ENCODE measurements at places on chromosomes 11 and 22.

DNA sequence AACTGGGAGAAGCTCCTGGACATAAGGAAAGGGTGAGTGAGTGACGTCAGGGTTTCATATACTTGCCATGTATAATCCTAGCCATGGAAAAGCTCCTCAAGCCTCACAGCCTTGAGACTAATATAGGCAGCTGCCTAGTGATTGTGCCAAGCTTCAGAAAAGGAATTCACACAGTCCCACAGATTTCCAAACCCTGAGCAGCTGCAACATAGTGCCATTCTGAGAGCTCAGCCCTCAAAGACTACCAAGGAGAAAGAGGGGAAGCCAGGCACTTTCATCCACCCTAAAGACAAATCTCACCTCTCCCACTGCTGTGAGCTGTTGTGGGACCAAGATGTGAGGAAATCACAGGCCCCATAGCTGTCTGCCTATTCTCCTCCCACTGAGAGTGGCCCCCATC lies 707.9 kb upstream of the ANO5 start:
- no peak for DNase-seq

GRCh38 chr11:68099474-68100405 lies 21.4 kb downstream of the CHKA start:
- DNase-seq: no peak

- DNase-seq: no peak
These were observed 614 bp downstream of the SELENOM start for GRCh38 chr22:31106731-31107177.

- DNase-seq: no peak
These were observed 2.7 kb upstream of the SEC14L4 start for GRCh38 chr22:30508216-30508615.

GRCh38 chr11:11577251-11577855 lies 44.5 kb downstream of the GALNT18 start:
- DNase-seq: no peak

DNA sequence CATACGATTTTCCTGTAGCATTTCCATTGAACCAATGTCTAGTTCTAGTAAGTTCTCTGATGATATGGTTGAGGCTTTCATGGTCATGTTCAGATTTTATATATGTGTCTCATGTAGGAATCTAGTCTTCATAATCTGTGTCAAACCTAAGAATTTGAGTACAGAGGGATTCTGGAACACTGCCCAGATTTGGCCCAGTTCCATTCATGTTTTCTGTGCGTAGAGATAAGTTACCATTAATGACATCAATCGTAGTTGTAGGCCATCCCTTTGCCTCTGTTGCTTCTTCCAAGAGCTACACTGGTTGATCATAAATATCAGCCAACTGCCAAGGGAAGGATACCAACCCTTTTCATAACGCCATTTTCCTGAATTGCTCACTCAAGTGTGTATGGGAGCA lies 23.3 kb downstream of the ST3GAL4 start:
- DNase-seq: no peak

GRCh38 chr11:73804712-73805111 lies 17.0 kb downstream of the MRPL48 start:
- no peak for DNase-seq

GRCh38 chr11:68495220-68495729 lies 34.7 kb downstream of the PPP6R3 start:
- DNase-seq: no peak

- no peak for DNase-seq
These were observed 224.9 kb downstream of the DSCAML1 start for GRCh38 chr11:117572129-117572528.

GRCh38 chr11:88301488-88302140 lies 35.9 kb downstream of the CTSC start:
- no peak for DNase-seq

- DNase-seq: no peak
These were observed 220.2 kb downstream of the CTTN start for GRCh38 chr11:70618431-70619101.

GRCh38 chr11:82869657-82870056 lies 30.6 kb downstream of the PRCP start:
- no peak for DNase-seq

DNA sequence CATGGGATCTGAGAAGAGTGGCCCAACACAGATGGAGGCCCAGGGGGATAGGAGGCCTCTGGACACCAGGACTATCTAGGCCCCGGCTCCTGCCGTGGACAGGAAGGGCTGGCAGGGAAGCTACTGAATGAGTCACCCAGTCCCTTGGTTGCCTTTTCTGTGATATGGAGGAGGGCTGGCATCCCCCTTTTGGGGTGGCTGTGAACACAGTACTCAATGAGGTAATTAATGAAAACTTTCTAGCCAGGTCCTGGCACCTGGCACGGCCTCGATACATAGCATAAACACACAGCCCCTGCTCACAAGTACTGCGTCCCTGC lies 163.2 kb downstream of the CHST1 start:
- no peak for DNase-seq

GRCh38 chr11:90766121-90766520 lies 543.3 kb upstream of the CHORDC1 start:
- DNase-seq: no peak

GRCh38 chr11:15888556-15889345 lies 467.6 kb downstream of the SOX6 start:
- no peak for DNase-seq

GRCh38 chr11:62190011-62190410 lies at the start of gene SCGB1D1:
Gene SCGB1D1 (plus strand): TSS chr11:62190216. CDS start chr11:62190285, 69 bp downstream.
- no peak for DNase-seq

DNA sequence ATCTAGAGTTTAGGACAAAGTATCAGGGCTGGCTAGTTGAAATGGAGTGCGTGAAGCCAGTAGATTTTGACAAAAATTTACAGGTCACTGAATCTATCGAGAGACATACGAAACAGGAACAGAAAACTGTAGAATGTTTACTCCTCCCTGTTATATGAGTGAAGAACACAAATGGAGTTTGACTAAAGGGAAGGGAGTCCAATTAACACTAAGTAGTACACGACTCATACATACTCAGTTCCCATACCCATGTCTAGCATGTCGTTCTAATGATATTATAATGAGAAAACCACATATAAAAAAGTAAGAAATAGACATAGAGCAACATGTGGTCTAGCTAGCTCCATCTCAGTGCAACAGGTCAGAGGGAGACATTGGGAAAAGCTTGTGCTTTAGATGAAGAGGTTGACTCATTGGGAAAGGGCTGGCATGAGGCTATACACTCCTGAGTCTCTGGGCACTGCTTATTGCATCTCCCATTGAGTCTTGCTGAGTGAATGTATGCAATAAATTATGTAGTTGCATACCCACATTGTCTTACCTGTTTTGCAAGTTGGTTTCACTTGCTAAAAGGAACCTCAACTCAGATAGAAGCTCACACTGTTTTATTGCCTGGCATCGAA lies 43.5 kb downstream of the CD44 start:
- DNase-seq: no peak

GRCh38 chr11:33942954-33943353 lies 51.1 kb upstream of the LMO2 start:
- DNase-seq: no peak

- no peak for DNase-seq
These were observed 30.9 kb upstream of the NECTIN1 start for GRCh38 chr11:119759747-119760412.

DNA sequence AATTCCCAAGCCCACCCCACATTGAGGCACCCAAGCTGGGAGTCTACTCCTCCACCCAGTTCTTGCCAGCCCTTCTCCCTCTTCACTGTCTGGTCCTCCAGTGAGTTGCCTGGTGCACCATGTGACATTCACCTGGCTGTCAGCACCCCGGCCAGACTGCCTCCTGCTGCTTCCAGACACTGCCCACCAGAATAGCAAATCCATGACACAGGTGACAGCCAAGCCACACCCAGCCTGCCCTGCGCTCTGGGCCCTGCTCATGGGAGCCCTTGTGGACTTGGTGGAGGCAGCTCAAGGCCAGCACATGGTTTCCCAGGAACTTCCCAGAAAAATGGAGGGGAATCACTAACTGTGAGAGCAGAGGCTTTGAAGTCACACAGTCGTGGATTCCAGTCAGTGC lies 96.3 kb upstream of the CSNK2A3 start:
- DNase-seq: no peak

DNA sequence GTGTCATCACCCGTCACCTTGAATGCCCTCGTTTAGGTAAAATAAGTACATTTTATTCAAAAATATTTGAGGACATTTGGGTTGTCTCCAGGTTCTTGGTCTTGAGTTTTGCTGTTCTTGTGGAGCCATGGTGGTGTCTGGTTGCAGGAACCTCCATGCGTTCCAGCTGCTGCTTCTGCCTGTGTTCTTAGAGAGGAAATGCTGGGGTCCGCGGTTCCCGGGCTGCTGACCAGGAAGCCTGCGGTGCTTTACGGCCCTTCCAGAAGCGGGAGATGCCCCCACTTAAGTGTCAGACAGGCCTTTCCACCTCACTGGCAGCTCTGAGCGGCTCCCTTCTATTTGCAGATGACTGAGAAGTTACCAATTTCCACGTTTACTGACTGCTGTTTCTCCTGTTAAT lies 66.8 kb downstream of the LRP5 start:
- DNase-seq: no peak

GRCh38 chr11:44711113-44711786 lies 15.5 kb upstream of the TSPAN18 start:
- DNase-seq: no peak

DNA sequence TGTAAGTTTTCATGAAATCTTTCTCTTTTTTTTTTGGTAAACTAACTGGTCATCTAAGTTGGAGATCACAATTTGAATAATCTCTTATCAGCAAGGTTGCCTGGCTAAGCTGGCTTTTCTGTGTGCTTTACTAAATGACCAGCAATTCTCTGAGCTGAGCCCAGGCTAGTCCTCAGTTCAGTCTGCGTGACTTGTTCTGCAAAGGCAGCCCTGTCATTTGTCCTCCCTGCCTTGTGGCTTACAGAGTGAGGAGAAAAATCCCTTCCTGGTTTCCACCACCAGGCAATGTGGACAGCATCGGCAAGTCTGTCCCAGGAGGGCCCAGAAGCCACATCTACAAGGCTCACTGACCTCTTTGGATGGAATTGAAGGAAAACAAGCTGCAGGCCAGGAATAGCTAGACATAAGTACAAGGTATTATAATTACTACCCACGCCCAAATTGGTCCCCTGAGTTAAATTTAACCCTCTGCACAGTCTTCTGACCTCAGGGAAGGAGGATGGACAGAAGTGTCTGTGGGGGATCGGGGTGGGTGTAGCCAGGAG lies 108.6 kb downstream of the SCN3B start:
- DNase-seq: no peak

- no peak for DNase-seq
These were observed 306.8 kb downstream of the CADM1 start for GRCh38 chr11:115197433-115197832.

DNA sequence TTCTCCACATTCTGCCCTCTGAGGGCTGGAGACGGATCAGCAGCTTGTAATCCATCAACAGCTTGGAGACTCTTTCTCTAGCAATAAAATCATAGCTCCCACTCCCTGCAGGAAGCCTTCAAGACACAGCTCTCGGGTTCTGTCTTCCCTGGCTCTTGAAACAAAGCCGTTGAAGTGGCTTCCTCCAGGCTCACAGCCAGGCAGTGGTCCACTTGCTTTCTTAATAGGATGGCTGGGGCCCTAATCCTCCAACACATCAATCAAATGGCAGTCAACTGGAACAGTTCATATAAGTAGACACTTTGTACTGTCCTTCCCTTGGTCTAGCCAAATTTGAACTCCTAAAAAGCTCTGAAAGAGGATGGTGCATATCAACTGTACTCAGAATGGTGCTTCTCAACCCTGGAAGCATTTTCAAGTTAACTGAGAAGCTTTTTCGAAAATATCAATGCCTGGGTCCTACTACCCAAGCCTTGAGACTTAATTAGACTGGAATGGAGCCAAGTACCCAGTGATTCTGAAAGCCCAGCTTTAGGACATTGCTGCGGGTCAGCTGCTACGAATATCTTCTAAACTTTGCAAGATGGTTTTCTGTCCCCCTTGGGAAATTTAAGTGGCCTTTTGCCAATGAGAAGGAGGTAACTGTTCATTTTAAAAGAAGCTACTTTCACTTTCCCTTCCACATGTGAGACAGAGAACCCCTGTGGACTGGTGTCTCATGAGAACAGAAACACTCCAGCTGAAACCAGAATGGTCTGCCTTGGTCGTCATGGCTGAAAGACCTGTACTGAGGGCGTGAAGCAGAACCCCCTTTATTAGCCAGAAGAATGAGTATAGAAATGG lies 74.7 kb downstream of the SC5D start:
- DNase-seq: no peak

- no peak for DNase-seq
These were observed 23.6 kb downstream of the POLD3 start for GRCh38 chr11:74615988-74616387.

DNA sequence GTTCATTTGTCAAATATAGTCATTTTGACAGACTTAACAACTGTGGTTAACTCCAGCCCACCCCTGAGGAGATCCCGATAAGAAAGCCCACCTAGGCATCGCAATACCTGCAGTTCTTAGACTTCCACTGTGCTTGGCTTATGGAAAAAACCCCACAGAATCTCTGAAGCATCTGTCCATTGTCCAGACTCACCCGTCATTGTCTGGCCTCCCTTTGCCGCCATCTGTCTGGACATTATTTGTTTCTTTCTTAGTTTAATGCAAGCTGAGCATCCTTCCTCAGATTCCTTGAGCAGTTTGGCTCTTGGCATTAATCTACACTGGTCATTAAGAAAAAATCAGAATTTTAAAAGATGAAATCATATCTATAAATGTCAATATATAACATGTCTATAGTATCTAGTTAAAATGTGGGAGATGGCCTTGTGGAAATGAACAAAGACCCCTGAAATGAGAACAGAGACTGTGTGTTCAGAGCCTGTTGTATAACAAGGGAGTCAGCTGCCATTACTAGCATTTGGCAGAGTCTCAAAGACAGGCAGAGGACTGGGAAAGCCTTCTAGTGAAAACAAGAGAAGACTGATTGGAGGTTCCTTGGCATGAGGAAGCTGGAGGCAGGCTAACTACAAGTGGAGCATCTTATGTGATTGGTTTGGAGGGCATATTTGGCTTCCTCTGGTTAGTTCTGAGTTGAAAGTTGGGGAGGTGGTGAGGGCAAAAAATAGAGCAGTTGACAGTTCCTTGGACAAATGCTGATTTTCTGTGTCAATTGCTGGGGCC lies 80.4 kb downstream of the SPON1 start:
- DNase-seq: no peak

DNA sequence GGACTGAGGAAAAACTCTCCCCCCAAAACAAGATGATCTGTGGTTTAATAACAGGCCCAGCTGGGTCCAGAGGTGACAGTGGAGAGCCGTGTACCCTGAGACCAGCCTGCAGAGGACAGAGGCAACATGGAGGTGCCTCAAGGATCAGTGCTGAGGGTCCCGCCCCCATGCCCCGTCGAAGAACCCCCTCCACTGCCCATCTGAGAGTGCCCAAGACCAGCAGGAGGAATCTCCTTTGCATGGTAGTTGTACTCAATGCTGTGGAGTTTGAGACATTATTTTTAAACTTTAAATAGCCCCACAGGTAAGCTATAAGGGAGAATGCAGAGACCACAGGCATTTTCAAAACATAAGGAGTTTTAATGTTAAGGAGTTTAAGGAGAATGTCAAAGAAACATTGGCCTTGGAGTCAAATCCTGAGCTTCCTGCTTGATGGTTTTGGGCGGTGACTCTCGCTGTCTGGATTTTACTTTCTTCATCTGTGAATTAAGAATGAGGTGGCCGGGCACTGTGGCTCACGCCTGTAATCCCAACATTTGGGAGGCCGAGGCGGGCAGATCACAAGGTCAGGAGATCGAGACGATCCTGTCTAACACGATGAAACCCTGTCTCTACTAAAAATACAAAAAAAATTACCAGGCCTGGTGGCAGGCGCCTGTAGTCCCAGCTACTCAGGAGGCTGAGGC lies 6.8 kb downstream of the APOL1 start:
- no peak for DNase-seq

All from left renal pelvis (tissue), 4 donors.